CD4-positive, CD25-positive, alpha-beta regulatory T cell (primary cell): ENCODE measurements at places on chromosomes 1 and 21.

GRCh38 chr1:28480308-28480707 is 25.5 kb upstream of the RCC1 start:
- no peak for DNase-seq

DNA sequence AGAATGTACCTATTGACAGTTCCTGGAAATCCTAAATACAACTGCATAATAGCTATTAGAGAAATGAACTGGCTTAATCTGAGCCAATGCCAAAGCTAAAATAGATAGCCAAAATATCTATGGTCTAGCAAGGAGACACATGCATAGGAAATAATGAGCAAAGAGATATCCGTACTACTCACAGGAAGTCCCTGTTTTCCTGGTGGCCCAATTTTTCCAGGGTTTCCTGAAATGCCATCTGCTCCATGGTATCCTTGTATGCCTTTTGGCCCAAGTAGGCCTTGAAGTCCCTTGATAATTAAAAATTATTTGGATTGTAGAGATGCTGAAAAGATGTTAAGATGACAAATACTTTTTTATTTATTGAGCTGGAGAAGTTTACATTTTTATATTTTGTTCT is 108.4 kb upstream of the ZNHIT6 start:
- DNase-seq = no peak

- no peak for DNase-seq
Measured at GRCh38 chr1:6325482-6325881, 64.6 kb upstream of the GPR153 start.

DNA sequence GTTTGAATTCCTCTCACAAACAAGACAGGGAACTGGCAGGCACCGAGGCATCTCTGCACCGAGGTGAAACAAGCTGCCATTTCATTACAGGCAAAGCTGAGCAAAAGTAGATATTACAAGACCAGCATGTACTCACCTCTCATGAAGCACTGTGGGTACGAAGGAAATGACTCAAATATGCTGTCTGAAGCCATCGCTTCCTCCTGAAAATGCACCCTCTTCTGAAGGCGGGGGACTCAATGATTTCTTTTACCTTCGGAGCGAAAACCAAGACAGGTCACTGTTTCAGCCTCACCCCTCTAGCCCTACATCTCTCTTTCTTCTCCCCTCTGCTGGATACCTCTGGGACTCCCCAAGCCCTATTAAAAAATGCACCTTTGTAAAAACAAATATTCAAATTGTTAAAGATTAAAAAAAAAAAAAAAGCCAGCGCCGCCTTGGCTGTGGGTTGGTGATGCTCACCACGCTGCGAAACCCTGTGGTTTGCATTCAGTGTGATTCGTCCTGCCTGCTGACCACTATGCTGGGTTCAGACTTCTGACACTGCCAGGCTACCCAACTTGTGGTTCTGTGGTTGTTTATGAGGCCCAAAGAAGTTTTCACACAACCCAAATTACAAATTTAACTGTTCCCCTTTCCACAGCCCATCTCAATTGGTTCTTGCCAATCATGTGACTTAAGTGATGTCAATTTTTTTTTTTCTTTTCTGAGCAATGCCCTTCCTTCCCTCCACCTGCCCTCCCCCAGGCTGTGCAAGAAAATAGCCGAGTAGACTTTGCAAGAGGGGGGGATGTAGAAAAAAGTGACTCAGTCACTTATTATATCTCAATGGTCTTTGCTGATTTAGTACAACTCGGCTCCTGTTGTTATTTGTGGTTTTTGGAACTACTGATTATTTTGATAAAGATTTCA is at the start of gene RUNX1:
Gene RUNX1, minus strand, starts transcription at position 597 of the 912 bp plus-strand sequence.
- DNase-seq = peak; percentile 87

- DNase-seq = no peak
Measured at GRCh38 chr1:25185409-25186160, 46.7 kb downstream of the SYF2 start.

DNA sequence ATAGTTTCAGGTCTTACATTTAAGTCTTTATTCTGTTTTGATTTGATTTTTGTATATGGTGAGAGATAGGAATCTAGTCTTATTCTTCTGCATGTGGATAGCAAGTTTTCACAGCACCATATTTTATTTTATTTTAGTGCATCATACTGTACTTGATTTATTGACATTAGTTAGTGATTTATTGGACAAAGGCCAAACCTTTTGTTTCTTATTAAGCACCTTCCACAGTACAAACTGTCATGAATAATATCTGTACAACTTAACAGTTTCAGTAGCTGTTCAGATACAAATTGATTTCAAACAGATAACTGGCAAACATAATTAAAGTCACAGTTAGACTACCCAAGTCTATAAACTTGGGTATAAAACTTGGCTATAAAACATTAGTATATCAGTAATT is 15.8 kb downstream of the CD1D start:
- no peak for DNase-seq

DNA sequence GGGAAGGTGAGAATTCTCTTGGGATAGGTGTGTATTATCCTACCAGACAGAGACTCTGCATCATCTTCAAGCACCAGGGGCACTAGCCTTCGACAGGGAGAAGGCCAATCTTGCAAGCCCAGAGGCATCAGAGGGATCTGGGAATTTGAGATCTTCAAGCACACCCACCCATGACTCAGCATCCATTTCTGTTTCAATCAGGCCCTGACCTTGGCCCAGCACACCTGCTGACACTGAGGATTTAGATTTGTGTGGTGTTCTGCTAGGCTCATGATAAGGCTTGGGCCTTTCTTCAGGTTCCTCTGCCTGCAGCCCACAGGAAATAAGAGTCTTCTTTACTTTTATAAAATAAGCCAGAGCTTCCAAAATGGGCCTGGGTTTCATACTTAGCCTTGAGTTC is 6.6 kb upstream of the PCP4 start:
- no peak for DNase-seq
